ENCODE measurements at places on chromosomes 16 and 17.

GRCh38 chr17:12390631-12391030 is 275.1 kb upstream of the MYOCD start:
- DNase-seq = no peak

GRCh38 chr17:73432624-73433190 is 120.9 kb upstream of the CDC42EP4 start:
- no peak for DNase-seq

- DNase-seq = no peak
These were observed 372.7 kb upstream of the TOM1L1 start for GRCh38 chr17:54527941-54528340.

- DNase-seq = no peak
These were observed 29.1 kb downstream of the TRIM16 start for GRCh38 chr17:15654886-15655561.

DNA sequence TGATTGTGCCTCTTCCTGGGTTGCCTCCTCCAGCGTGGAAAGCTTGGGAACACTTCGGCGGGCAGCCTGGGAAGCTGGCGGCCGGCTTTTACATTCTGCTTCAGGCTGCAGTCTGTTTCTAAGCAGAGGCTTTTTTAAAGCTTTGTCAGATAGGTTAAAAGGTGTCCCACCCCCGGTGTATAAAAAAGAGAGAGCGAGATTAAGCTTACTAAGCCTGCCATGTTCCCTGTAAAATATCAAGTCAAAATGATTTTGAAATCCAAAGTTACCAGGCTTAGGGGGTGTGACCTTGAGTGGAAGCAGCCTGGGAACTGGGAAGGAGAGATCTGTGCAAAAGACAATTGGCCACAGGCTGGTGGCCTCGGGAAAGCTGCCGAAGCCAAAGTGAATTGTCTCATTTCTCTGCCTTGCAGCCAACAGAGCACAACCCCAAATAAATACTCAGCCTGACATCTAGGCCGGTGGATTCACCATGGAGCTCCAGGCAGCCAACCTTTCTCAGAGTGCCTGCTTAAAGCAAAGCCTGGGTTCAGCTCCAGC is 254.5 kb downstream of the FTO start:
- no peak for DNase-seq

GRCh38 chr17:27430383-27430840 is 25.8 kb upstream of the KSR1 start:
- DNase-seq = no peak

GRCh38 chr17:79023180-79023705 is 726 bp upstream of the C1QTNF1 start:
- DNase-seq = no peak

DNA sequence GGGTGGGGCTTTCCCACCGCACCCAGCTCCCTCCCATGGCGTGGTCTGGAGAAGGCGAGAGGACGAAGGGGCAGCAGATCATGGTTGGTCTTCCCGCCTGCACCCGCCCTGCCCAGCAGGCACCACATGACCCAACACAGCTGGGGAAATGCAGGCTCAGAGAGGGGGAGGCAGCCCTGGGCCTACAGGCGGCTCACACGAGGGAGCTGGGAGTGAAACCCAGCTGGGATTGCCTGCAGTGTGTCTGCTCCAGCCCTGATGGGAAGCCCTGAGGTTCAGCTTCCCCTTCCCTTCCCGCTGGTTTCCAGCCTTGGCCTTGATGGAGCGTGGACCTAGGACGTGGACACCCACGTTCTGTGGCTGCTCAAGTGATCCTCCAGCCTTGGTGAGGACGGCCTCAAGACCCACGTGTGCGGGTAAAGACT is 20.0 kb upstream of the PABPN1L start:
- no peak for DNase-seq

GRCh38 chr16:19912455-19913339 is 28.0 kb upstream of the GPRC5B start:
- DNase-seq = no peak

- no peak for DNase-seq
These were observed 89.0 kb upstream of the CDH5 start for GRCh38 chr16:66277311-66278070.

DNA sequence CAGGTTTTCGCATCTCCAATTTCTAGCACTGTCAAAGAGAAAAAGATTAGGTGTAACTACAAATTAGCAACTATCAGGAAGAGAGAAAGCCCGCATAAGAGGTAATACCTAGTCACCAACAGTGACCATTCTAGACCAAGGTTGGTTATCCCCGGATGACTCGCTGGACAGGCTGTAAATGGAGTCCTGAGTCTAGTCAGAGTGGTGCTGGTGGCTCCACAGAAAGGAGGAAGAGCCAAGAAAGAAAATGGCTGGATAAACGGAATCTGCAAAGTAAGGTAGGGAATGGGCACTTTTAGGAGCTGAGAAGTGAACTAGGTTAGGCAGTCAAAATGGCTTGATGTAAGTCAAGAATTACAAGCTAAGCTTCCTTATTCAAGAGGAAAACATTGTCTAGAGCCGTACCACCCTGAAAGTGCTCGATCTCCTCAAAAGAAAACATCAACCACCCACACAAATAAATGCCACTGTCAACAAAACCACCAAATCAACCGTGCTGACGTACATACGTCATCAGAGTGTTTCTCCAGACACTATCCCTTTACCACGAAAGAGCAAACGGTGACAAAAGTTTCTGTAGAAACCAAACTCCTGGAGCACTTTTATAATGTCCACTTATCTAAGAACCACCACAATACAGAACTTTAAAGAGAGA is 2.2 kb downstream of the GSPT1 start:
- no peak for DNase-seq

GRCh38 chr17:45063198-45063597 is 2.1 kb downstream of the NMT1 start:
- DNase-seq = no peak

DNA sequence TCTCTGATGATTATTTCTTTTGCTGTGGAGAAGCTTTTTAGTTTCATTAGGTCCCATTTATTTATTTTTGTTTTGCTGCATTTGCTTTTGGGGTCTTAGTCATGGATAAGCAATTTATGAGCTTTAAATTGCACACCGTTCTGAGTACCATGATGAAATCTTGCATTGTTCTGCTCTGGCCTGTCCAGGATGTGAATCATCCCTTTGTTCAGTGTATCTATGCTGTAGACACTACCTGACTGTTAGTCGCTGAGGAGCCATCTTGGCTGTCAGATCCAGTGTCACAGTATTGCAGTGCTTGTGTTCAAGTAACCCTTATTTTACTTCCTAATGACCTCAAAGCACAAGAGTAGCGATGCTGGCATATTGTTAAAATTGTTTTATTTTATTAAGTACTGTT is 218.0 kb upstream of the CNTNAP4 start:
- DNase-seq = no peak

DNA sequence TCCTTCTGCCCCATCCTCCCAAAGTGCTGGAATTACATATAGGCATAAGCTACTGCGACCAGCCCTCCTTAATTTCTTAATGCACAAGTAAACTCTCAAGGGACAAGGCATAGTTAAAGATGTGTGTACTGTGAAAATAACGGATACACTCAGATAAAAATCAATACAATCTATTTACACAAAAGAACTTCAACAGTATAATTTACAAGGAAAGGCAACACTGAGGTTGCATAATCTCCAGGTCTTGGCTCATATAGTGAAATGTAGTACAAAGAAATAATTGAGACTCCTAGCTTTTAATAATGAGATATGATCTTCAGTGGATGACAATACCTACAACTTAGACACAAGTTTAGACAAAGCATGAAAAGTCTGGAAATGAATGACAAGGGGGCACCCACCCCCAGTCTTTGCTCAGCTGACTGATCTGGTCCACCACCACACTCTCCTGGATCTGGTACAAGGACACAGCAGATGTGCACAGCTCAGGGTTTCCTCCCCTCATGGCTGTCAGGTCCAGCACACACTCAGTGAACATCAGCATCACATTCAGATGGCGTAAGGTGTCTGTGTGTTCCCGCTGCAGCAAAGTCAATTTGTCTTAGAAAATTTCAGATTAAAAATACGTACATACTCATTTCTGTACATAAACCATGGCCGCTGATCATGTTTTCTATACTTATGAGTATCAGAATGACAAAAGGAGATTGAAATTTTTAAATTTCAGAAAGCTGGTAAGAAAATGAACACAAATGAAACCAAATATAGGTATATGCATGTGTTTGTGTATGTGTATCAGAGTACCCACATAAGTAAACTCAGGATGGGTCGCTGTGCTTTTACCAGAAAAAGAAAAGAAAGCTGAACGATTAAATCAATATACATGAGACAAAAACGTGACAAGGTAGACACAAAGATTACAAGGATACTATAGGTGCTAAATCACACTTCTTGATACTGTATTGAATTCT is 33.7 kb upstream of the ALDH3A1 start:
- no peak for DNase-seq

GRCh38 chr16:50696575-50697420 is 3.4 kb downstream of the NOD2 start:
- DNase-seq = no peak

- no peak for DNase-seq
These were observed 491 bp downstream of the SLC25A19 start for GRCh38 chr17:75288770-75289114.

DNA sequence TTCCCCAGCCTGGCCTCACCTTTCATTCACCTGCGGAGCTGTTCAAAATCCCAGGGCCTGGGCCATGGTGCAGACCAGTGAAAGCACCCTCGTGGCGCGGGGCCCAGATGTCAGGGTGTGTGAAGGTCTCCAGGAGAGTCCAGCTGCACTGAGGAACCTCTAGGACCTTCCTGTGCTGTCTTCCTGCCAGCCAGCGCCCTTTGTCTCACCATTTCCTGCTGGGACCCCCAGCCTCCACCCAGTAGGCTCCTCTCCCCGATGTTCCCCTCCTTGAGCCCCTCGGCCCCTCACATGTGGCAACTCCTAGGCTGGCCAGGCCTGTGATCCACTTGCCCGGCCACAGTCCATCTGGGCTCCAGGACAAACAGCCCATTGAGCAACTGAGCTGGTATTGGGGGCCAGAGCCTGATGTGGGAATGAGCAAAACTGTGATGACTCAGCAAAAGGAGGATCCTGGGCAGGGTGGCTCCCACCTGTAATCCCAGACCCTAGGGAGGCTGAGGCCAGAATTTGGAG is 677 bp downstream of the SULT1A2 start:
- DNase-seq = no peak

GRCh38 chr17:43927060-43927864 is 15.0 kb downstream of the PPY start:
- no peak for DNase-seq

GRCh38 chr17:75808905-75809621 is 24.5 kb downstream of the UNK start:
- DNase-seq = no peak

- no peak for DNase-seq
These were observed 97.0 kb upstream of the FA2H start for GRCh38 chr16:74871608-74872007.

DNA sequence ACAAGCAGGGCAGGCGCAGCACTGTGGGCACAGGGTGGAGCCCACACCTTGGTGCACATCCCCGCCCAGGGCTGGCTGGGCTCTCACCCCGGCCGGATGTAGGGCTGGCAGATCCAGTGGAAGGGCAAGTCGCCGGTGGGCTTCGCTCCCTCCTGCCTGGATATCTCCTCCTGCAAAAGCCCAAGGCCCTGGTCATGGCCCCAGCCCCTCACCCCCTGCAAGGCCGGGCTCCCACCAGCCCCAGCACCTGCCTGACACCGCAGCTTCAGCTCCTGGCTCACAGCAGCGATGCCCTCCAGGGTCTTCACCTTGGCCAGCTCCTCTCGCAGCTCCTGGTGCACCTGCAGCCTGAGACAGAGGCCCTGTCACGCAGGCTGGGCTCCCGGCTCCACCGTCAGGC is 5.0 kb downstream of the DUS1L start:
- no peak for DNase-seq

GRCh38 chr17:27320222-27320560 is 26.3 kb downstream of the WSB1 start:
- DNase-seq = no peak

DNA sequence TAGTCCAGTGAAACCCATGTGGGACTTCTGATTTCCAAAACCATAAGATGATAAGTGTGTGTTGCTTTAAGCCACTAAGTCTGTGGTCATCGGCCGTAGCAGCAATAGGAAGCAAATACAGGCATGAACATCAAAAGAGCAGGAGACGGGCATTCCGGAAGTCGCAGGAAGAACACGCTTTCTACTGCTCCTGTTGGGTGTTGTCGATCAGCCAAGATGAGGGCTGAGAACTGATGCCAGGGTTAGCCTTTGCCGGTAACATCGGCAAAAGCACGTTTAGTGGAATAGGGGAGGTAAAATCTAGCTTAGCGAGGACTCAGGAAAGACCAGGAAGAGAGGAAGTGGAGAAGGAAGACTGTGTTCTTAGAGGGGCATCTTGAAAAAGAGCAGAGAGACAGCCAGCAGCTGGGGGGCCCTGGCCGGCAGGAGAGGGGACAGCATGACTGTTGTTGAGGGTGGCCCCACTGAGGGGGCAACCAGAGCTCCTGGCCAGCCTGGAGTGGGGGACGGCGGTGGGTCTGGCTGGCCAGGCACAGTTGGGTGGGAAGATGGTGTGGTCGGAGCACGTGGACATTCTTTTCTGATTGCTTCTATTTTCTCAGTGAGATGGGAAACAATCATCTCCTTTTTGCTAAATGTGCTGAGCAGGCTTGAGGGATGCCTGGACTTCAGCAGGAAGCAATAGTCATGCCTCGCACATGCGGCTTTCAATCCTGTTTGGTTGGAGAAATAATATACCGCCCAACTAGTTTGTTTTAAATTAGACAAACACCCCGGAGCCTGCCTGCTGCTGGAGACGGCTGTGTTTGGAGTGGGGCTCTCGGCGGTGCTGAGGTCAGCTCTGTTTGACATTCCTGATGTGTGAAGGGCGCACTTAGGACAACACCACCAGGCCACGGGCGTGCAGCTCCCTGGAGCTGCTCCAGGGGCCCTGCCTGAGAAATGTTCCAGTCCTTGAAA is 109.9 kb downstream of the METRNL start:
- no peak for DNase-seq

GRCh38 chr17:909642-910323 is 69.8 kb downstream of the NXN start:
- DNase-seq = no peak

- no peak for DNase-seq
These were observed 32.9 kb downstream of the CFAP20 start for GRCh38 chr16:58096249-58096648.

DNA sequence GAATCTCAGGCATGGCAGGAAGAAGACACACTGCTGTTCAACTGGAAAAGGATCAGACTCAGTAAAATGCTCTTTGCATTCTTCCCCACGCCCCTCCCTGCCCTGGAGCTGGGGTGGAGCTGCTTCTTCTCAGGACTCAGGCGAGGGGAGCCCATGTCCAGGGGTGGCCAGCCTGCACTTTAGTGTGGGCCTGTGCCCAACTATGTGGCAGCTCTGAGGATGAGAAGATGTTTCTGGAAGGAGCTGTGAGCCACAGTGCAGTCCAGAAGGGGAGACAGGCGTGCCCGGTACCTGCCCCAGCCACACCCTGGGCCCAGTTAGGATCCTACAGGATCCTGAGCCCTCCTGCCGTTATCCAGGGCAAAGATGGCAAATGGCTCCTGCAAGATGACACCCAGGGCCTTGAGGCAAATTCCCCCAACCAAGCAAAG is 120.3 kb downstream of the ANKRD11 start:
- DNase-seq = no peak

- DNase-seq = no peak
These were observed 22.4 kb downstream of the NXPH3 start for GRCh38 chr17:49597928-49598655.

- no peak for DNase-seq
These were observed 238.2 kb downstream of the KCNJ2 start for GRCh38 chr17:70407506-70407905.

GRCh38 chr17:6568184-6568758 is 11.9 kb upstream of the PITPNM3 start:
- DNase-seq = no peak

GRCh38 chr16:66863707-66864106 is 16.6 kb upstream of the PDP2 start:
- DNase-seq = no peak

GRCh38 chr16:23408242-23408822 is 44.7 kb downstream of the COG7 start:
- no peak for DNase-seq
